ENCODE measurements at places on chromosomes 16 and 17.

- DNase-seq = no peak
Measured at GRCh38 chr16:66690106-66690847, 6.3 kb downstream of the CMTM4 start.

- DNase-seq = no peak
Measured at GRCh38 chr17:50365649-50366393, 7.2 kb downstream of the MRPL27 start.

DNA sequence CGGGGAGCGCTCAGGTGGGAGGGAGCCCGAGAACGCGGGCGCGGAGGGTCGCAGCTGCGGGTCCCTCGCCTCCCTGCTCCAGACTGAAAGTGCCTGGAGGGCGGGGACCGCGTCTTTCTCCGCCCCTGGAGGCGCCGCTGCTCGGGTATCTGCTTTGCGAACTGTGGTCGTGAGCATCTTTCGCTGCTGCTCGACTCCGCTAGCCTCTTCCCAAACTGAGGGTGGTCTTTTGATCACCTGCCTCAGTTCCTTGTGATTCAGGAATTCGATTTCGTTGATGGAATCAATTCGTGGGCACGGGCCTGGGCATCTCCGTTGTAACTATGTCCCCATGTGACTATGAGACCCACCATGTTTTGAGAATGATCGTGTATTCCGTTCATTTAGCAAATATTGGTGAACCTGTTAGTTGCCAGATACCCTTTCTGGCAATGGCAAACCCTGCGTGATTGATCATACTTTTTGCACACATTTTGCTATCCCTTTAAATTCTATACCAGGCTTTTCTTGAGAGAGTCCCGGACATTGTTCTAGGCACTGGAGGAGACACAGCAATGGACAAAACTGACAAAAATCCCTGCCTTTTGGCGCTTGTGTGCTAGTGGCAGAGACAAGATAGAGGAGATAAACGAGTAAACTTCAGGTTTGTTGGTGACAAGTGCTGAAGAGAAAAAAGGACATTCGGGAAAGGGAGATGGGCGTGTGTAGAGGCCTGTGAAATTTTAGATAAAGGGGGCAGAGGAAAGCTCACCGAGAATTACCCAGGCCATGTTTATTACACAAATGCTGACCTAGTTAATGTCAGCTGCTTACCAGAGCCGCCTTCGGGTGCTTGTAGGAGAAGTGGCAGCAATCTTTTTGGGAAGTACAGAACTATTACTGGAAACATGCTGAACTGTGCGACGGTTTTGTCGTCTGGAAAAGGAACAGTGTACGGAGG is 948 bp downstream of the UTP18 start:
- DNase-seq = no peak

- no peak for DNase-seq
Measured at GRCh38 chr16:85094812-85095211, 17.5 kb downstream of the CIBAR2 start.

DNA sequence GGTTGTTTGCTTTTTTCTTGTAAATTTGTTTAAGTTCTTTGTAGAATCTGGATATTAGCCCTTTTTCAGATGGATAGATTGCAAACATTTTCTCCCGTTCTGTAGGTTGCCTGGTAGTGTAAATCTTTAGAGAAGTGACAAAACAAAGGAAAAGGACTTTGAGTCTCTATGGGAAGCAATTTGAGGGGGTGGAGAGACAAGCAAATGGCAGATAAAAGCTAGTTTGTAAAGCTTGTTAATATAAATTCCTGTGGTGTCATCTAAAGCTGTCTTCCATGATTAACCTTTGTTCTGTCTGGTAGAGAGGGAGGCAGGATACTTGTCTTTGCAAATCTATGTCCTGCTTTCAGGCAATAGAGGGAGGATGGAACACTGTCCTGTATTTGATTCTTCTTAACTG is 40.6 kb upstream of the CACNG4 start:
- no peak for DNase-seq

GRCh38 chr17:62643496-62643895 is 16.0 kb downstream of the MRC2 start:
- DNase-seq = no peak

DNA sequence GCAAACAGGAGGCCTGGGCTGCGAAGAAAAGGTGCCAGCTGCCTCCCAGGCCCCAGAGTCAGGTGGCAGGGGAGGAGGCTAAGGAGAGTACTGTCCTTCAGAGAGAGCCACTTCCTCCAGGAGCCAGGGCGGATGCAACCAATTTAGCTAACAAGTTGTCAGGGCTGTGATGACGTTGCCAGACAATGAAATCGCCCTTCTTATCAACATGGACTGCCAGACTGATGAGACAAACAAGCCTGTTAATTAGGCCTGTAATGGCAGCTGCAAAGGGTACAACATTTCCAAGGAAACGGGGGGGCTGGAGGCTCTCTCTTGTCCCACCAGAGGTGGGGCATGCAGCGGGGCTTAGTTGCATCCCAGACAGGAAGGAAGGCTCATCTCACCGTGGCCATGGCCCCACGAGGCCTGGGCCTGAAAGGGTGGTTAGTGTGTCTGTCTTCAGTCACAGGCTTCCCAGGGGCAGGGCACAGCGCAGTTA is 111.8 kb downstream of the SDK2 start:
- DNase-seq = no peak

- no peak for DNase-seq
Measured at GRCh38 chr17:80765241-80765961, 220.8 kb downstream of the RPTOR start.

DNA sequence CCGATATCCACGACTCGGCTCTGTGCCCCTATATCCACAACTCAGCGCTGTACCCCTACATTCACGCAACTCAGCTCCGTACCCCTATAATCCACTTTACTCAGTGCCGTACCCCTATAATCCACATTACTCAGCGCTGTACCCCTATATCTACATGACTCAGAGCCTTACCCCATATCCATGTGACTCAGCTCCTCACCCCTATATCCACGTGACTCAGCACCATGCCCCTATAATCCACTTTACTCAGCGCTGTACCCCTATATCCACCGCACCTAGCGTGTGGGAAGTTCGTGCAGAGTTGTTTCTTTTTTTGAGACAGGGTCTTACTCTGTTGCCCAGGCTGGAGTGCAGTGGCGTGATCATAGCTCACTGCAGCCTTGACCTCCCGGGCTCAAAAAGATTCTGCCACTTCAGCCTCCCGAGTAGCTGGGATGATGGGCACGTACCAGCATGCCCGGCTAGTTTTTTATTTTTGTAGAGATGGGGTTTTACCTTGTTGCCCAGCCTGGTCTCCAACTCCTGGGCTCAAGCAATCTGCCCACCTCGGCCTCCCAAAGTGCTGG is 17.4 kb downstream of the CYB5D2 start:
- DNase-seq = no peak

DNA sequence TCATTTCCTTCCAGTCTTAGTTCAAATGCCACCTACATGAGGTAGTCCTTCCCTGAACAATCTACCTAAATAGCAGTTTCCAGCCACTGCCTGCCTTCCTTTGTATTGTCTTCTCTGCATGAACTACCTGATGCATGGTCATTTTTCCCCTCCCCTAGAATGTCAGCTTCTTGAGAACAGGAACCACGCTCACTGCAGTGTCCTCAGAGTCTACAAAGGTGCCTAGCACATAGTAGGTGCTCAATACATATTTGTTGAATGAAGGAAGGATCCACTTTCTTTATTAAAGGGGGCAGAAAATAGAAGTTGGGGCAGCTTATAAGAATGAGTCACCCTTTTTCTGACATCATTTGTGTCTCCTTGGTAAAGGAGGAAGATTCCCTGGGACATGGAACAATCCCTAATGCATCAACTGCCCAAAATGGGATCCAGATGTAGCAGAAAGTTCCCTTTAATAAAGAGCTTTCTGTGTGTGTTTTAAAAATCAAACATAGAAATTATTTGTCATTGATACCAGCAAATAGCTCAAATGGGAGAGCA is 4.4 kb upstream of the CYLD start:
- DNase-seq = no peak

GRCh38 chr16:74252329-74252728 is 44.3 kb upstream of the PSMD7 start:
- DNase-seq = no peak

DNA sequence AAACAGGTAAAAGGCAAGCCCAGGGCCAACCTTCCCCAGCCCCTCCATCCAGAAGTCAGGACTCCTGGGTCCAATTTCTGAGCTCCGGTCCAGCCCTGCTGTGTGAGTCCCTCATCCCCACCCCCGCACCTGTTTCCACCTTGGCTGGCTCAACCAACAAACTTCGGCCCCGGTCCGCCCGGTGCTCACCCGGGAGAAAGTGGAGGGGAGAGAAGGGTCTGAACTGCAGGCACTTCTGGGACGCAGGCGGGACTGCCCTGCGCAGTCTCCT is 541 bp downstream of the RHBDF2 start:
- no peak for DNase-seq

GRCh38 chr17:76884995-76885893 is 17.0 kb downstream of the MGAT5B start:
- no peak for DNase-seq

DNA sequence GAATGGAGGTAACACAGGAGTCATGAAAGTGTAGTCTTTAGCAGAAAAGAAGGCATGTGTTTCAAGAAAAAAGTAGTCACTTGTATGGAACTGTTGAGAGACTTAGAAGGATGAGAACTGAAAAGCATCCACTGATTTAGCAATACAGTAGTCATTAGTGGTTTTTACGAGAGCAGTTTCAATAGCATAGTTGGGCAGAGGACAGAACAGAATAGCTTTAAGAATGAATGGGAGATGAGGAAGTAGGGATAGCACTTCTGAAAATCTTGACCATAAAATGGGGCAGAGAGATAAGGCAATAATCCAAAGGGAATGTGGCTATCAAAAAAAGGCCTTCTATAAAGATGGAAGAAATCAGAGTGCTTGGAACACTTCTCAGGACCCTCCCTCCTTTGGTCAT is 64.8 kb upstream of the C17orf78 start:
- DNase-seq = no peak

DNA sequence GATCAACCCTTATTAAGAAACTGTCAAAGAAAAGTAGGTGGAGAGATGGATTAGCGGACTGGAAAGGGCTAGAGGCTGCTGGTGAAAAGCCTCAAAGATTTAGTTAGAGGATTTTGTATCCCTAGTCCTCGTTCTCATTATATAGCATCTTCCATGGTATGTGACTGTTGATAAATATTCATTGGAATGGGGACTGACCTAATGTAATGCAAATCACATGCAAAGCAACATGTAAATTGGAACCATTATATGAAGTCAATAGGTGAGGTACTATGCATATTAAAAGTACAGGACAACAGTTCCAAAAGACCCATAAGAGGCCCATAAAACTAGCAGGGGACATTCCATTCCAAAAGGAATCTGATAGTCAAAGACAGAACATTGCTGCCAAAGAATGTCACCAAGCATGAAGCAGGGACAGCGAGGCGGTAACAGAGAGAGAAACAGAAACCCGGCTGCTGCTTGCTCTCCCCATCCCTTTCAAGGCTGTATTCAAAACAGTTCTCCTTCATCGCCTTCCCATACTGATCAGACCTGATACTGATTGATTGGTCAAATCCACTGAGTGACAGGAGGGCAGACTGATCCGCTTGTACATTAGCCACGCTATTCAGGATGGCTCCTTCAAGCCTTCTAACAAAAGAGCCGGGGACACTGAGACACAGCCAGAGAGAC is 44.5 kb downstream of the SOX9 start:
- DNase-seq = no peak

DNA sequence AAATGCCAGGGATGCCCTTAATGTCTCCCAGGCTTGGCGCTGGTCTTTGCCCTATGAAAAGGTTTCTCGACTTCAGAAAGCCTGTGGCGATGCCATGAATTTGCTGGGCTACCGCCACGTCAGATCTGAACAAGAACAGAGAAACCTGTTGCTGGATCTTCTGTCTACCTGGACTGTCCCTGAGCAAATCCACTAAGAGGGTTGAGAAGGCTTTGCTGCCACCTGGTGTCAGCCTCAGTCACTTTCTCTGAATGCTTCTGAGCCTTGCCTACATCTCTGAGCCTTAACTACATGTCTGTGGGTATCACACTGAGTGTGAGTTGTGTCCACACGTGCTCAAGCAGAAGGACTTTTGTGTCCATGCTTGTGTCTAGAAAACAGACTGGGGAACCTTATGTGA is 11.4 kb downstream of the CHST4 start:
- DNase-seq = peak; percentile 35

DNA sequence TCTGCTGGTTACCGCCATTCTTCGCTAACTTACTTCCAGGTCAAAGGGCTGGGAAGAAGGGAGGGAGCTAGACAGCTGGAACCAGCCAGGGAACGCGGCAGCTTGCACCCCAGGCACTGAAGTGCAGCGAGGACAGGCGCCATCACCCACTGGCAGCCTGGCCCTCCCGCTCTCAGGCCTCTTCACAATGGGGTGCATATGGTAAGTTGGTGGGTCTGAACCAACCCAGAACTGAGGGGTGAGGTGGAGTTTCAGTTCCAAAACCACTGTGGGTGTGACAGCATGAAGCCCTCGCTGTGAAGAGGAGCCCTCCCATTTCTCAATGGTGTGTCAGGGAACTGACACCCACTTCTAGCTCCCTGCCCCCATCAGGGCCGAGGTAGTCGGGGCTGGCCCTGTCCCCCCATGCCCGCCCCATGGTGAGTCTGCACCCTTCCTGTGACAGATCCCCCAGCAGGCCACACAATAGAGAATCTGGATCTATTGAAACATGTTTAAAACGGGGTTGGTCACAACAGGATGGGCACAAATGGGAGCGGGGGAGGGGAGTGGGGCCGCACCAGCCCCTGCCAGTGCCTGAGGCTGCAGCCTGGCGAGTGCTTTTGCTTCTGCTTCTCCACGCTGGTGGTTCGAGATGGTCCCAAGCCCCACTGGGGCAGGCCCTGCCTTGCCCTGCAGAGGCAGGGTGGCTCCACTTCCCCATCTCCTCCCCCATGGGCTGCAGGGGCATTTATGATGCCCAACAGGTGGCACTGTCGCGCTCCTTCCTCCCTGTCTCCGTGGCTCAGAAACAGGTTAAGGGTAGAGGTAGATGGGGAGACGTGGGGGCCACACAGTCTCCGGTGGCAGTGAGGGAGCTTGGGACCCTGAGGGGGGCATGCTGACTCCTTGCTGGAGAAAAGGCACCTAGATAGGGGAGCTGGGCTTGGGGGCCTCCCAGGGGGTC is 2.3 kb downstream of the LIMD2 start:
- DNase-seq = peak; percentile 89

- DNase-seq = no peak
Measured at GRCh38 chr17:30241051-30241450, 5.6 kb upstream of the SLC6A4 start.

- DNase-seq = no peak
Measured at GRCh38 chr17:69350911-69351310, 24.0 kb upstream of the ABCA5 start.

DNA sequence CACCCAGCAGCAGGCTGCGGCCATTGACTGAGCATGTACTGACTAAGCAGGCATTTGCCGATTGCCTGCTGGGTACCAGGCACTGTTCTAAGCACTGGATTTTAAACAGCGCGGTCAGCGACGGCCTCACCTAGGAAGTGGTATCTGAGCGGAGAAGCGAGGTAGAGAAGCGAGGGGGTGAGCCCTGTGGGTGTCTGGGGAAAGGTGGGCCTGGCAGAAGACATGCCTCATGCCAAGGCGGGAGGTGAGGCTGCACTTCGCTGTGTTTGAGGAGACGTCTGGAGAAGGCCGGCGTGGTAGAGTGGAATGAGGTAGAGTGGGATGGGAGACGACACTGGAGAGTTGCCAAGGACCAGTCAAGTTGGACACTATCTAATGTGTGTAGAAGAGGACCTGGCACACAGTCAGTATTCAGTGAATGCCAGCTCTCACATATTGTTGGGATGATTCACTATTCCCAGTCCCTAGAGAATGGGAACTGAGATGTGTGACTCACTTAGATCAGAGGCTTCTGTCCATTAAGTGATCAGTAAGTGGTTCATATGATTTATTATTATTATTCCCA is 14.4 kb downstream of the SYCE1L start:
- DNase-seq = no peak
